ENCODE measurements at places on chromosomes 6 and 20.
A peak's percentile ranks its signal among the peaks of the same experiment; 100 is the strongest.

DNA sequence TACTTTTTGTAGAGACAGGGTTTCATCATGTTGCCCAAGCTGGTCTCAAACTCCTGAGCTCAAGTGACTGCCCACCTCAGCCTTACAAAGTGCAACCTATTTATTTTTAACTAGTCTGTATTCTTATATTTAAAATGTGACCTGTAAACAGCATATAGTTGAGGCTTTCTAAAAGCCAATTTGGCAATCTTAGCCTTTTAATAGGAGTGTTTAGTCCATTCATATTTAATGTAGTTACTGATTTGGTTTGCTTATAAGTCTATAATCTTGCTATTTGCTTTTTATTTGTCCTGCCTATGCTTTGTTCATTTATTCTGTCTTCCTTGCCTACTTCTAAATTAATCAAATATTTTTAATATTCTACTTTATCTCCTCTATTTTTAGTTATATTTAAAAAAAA lies 15.0 kb upstream of the SOX4 start:
- no peak for DNase-seq

- DNase-seq: no peak
These were observed 260.7 kb upstream of the PLCB4 start for GRCh38 chr20:8808202-8808535.

DNA sequence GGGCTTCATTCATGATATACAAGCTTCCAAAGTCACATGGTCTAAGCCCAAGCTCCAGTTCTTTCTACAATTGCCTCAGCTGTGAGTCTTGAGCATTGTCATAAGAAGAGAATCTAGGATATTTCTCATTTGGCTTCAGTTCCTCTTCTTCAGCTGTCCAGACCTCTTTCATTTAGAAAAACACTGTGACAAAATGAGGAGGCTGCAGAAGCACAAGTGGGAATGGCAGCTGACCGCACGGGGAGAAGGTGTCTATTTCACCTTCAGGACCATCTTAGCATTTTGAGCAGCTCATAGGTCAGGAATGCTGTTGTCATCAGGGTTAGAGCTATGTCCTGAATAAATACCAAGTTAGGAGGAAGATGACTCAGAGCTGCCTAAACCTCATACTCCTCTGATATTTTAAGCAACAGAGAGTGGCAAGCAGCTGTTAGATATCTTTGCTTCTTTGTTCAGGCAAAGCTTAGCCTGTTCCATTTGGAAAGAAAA lies 390.1 kb upstream of the CITED2 start:
- peak; percentile 96 for DNase-seq

DNA sequence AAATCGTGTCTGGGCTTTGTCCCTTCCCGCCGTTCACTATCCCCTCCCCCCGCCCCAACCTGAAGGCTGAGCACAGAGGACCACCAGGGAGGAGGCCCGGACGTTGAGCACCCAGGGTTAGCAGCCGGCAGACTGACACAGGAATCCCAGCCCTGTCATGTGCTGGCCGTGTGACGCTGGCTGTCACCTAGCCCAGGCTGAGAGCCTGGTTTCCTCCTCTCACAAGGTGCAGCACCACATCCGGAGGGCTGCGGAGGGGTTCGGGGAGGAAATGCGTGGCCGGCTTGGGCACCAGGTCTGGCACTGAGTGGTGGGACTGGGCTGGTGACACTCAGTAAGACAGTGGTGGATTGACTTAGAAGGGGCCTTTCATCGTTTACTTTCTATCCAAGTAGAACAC lies 4.6 kb upstream of the LSM14B start:
- DNase-seq: no peak

DNA sequence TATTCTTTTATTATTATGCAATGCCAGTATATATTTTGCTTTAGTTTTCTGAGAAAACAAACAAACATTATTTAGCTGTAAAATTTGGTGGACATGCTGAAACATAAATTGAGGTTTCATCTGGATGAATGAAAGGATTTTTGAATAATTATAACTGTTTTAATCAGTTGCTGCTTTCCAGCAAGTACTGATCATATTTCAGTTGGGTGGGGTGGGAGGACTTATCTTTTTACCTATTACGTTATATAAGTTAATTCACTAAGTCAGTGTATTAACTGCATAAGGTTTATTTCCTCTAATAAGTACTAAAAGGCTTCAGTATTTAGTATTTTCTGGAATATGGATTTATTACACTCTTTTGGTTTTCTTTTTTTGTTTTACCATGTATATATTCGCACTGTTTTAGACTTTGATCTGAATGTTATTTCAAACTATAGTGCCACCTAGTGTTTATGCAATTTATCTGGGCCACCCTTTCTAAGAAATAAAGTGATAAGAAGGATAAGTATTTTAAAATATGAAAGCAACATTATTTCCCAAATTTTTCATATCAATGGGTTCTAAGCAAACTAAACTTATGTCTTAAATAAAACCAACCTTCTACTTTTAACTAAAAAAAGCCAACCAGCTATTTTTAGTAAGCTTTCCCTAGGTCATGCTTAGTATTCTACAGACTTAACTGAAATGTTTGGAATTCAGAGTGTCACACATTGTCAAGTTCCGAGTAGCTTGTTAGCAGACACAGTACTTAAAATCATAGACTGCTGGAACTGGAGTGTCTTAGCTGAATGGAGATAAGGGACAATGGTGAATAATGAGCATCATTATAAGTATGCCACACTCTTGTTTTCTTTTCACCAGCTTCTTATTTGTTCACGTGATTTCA lies 105.4 kb upstream of the MCHR2 start:
- peak; percentile 51 for DNase-seq

- DNase-seq: peak; percentile 92
These were observed 31.5 kb upstream of the ADTRP start for GRCh38 chr6:11810039-11810541.

- DNase-seq: no peak
These were observed 53.1 kb downstream of the PHACTR1 start for GRCh38 chr6:12769556-12770256.

DNA sequence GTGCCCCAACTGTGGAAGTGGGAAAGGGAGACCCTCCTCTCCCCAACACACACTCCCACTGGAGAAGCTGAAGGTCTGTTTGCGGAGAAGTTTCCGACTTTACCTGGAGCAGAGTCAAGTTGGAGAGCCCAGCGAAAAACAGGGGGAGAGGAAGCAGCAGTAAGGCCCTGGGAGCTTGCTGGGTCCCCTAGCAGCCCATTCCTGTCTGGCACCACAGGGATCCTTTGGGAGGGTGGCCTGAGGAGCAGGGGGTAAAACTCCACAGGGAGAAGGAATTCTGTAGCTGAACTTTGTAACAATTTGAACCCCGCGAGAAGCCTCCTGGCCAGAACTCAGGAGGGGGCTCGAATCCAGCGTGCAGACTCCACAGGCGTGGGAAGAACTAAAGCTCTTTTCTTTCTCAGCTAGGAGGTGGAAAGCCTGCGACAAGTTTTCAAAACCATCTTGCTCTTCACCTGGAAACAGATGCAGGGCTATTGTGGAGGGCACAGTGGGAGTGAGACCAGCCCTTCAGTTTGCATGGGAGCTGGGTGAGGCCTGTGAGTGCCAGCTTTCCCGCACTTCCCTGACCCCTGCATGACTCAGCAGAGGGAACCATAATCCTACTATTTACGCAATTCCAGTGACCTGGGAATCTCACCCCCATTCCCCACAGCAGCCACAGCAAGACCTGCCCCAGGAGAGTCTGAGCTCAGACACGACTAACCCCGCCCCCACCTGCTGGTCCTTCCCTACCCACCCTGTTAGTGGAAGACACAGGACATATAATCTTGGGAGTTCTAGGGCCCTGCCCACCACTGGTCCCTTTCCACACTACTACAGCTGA lies 25.8 kb downstream of the SERPINB9 start:
- peak; percentile 85 for DNase-seq

DNA sequence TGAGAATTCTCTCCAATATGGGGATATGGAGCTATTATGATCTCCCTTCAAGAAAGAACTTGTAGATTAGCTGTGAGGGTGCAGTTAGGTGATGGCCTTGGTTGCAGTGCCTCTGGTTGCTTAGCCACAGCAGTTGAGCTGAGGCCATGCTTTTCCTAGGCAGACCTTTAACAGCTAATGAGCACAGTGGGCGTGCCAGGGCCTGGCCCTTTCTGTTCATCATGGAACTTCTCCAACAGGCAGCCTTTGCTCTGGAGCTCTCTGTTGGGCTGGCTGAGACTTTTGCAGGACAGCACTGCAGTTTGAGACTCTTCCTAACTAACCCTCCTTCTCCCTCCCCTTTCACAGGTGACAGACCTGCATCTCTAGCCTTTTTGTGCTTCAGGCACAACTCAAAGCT lies 39.7 kb upstream of the TMEM170B start:
- DNase-seq: peak; percentile 62

GRCh38 chr6:132194529-132194928 lies 206.7 kb downstream of the MOXD1 start:
- DNase-seq: no peak

- DNase-seq: no peak
These were observed 228.1 kb downstream of the PAX1 start for GRCh38 chr20:21933526-21933925.

- DNase-seq: no peak
These were observed 15.2 kb downstream of the SLC35B3 start for GRCh38 chr6:8420031-8420588.

DNA sequence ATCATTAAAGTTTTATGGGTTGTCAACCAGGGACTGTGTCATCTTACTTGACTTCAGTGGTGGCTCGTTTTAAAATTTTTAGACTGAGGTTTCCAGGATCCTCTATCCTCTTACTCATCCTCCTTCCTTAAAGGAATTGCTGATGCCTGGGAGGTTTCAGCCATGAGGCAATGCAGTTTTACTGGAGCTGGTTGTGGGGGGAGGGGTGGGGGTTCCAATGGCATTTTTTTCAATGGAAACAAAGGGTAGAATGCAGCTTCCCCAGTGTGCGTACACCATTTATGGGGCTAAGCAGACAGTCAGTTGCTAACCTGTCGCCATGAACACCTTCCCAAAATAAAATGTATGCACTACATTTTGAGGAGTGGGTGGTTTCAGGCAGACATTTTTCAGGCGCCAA lies 88.0 kb downstream of the METTL24 start:
- DNase-seq: no peak

- DNase-seq: peak; percentile 65
These were observed 75.4 kb upstream of the ECI2 start for GRCh38 chr6:4210629-4211419.

- peak; percentile 84 for DNase-seq
These were observed 754.6 kb downstream of the KIF16B start for GRCh38 chr20:15818651-15819071.

DNA sequence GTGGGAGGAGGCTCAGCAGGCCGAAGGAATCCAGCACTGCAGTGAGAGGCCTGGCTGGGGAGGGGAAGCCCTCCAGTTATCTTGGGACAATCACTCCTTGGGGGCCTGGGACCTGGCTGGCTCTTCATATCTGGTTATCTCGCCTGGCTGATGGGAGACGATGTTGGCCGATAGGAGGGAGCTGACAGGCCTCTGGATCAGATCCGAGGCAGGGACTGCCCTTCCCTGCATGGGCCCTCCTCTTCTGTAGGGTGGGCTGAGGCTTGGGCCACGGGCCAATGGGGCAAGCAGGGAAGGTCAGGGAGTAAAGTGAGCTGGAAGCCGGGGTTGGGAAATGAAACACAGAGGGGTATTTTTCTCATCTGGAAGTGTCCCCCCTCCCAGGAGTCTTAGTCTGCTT lies 25.2 kb downstream of the MANBAL start:
- no peak for DNase-seq

GRCh38 chr6:15769511-15770018 lies 106.7 kb upstream of the DTNBP1 start:
- no peak for DNase-seq

Measured in bronchial epithelial cell (primary cell).